ENCODE measurements at places on chromosomes 1 and 21.

- DNase-seq: no peak
These were observed 297.9 kb upstream of the GREM2 start for GRCh38 chr1:240909701-240910457.

DNA sequence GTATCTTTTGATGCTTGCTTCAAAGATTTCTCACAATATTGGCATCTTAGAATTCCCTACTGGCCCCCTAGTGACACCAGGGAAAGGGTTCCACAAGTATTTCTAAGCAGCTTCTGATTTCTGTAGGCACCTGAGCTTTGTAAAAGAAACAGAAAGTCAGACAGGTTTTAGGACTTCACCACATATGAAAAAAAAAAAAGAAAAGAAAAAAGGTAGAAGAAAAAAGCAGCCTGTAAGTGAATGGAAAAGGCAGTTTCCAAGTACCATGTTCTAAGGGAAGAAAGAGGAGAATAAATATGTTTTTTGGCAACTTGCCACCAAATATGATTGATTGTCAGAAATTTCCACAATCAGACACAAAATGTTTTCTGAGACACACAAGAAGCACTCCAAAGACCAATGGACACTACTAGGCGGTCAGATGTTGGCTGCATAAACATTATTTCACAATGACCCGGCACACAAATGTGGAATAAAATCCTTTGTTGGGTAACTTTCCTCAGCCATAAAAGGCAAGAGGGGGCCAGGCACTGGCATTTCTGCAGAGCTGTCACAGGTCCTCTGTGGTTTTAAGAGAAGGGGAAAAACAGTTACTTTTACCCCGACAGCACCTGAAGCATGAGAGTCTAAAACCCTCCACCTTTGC is 12.7 kb upstream of the CPLANE2 start:
- DNase-seq: no peak

- DNase-seq: no peak
These were observed 206.6 kb downstream of the PBX1 start for GRCh38 chr1:164765557-164765956.

DNA sequence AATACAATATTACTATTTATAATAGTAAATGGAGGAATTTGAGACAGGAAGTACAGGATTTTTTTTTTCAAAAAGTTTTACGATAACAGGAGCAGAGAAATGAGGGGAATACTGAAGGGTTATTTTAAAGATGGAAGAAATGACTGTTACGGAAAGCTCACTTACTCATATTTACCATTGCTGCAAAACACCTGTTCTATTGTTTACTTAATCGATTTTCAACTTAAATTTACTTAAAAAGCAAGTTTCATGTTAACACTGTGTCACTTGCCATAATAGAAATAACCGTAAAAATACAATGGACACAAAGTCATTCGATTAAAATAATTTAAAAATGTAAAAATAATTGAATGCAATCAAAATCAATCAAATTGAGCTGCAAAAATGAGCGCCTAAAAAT is 3.4 kb upstream of the EXO1 start:
- no peak for DNase-seq

- no peak for DNase-seq
These were observed 417.0 kb downstream of the PTBP2 start for GRCh38 chr1:97138515-97139032.

All from stimulated activated naive CD4-positive, alpha-beta T cell treated with Interleukin-2 at 50 U/mL for 16 hours (primary cell).